Sigmoid colon (tissue), 7 donors: ENCODE measurements at places on chromosomes 5 and 9. TPM values are rescaled to one million over a fixed set of nuclear protein-coding genes. Genes with fewer than 3 reads are reported as not detected.

The IFNA21 gene
- polyA plus RNA-seq = not detected

The PCDHA9 gene
- polyA plus RNA-seq = 0.01 TPM

The MAP1B gene
- polyA plus RNA-seq = 1.2 TPM

DNA sequence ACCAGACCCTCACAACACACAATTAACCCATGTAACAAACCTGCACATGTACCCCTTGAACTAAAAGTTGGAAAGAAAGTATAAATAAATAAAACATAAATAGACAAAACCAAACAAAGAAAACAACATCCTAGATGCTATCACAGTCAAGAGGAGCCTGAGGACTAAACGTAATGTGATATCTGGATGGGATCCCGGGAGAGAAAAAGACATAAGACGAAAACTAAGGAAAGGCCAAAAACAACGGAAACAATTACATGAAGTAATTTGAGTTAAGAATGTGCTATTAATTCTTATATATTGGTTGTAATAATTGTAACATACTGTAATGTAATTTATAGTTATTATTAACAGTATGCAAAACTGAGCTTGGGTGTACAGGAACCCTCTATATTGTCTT is 793.9 kb downstream of the SEMA5A start:
- no peak overlapping the region for H3K27ac ChIP-seq
- no peaks in the 10 kb centered on the region for H3K4me1 ChIP-seq
- no peak overlapping the region for H3K4me3 ChIP-seq
- no peaks in the 10 kb centered on the region for H3K36me3 ChIP-seq

GRCh38 chr5:6708814-6709213 is 4.4 kb upstream of the TENT4A start:
- no peak overlapping the region for H3K27ac ChIP-seq
- no peak for DNase-seq
- H3K4me1 ChIP-seq = peaks cover 38% of the 10 kb centered on the region
- H3K36me3 ChIP-seq = no peaks in the 10 kb centered on the region

DNA sequence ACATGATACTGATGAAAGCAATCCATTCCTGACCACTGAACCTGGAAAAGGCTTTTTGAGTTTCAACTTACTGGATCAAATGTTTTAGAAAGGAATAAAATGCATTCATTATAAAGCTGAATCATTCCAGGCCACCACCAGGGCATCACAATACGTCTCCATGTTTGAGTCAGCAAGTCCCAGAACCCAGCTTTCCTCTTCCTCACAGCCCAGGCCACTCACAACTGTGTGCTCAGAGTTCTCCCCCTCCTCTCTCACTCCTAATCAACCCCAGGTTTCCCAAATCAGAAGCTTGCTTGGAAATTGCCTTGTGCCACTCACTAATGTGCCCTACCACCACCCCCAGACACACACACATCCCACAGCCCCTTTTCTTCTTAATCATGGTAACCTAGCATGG is 91.7 kb downstream of the GNA14 start:
- no peak overlapping the region for H3K27ac ChIP-seq
- no peak for DNase-seq
- H3K27me3 ChIP-seq = no peaks in the 10 kb centered on the region
- no peaks in the 10 kb centered on the region for H3K36me3 ChIP-seq
- no peak overlapping the region for H3K4me3 ChIP-seq

DNA sequence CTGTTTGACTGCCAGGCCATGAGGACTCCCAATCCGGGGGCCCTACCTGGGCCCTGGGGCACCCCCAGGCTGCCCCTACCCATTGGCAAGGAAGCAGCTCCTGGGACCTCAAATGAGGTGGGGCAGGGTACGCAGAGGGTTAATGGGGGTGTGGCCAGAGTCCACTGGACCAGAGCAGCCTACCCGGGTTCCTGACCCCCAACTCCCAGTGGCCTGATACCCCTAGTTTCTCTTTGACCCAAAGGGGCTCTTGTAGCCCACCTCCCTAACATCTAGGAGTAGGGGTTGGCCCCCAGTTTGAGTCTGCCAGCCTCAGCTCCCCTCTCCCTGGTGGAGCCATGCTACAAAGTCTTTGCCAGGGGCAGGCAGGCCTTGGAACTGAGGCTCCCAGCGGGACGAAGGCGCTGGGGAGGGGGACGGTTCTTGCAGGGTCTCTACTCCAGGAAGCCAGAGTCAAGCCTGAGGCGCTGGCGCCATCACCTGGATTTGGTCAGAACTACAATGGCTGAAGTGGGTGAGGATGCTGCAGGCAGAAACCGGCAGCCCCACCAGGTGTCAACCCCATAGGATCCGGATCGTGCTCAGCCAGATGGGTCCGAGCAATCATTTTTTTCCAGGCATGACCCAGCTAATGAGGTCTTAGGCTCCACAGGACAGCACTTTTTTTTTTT is 8.4 kb upstream of the CERCAM start:
- H3K27ac ChIP-seq = no peak overlapping the region
- DNase-seq = no peak
- no peak overlapping the region for H3K4me3 ChIP-seq
- peaks cover 42% of the 10 kb centered on the region for H3K27me3 ChIP-seq
- H3K4me1 ChIP-seq = no peaks in the 10 kb centered on the region

DNA sequence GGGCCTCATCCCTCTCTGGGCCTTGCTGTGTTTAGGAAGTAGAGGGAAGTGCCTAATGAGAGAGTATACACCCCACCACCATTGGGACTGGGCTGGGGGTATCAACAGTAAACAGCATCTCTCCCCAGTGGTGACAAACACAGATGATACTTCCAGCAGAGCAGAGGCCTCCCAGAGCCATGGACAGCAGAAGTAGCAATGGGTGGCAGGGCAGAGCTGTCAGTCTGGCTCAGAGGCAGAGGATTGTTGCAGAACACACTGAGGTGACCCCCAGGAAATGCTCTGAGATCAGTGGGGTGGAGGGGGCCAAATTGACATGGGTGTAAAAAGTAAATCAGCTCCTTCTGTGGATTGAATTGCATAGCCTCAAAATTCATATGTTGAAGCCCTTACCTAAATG is 12.1 kb upstream of the P4HA2 start:
- no peaks in the 10 kb centered on the region for H3K4me1 ChIP-seq
- H3K27me3 ChIP-seq = no peaks in the 10 kb centered on the region
- peak; percentile 44 for DNase-seq
- no peaks in the 10 kb centered on the region for H3K36me3 ChIP-seq
- H3K27ac ChIP-seq = no peak overlapping the region

- no peaks in the 10 kb centered on the region for H3K36me3 ChIP-seq
- H3K27me3 ChIP-seq = no peaks in the 10 kb centered on the region
- no peak overlapping the region for H3K4me3 ChIP-seq
- no peaks in the 10 kb centered on the region for H3K4me1 ChIP-seq
Measured at GRCh38 chr9:108634672-108635462, 220.9 kb downstream of the ACTL7B start.

DNA sequence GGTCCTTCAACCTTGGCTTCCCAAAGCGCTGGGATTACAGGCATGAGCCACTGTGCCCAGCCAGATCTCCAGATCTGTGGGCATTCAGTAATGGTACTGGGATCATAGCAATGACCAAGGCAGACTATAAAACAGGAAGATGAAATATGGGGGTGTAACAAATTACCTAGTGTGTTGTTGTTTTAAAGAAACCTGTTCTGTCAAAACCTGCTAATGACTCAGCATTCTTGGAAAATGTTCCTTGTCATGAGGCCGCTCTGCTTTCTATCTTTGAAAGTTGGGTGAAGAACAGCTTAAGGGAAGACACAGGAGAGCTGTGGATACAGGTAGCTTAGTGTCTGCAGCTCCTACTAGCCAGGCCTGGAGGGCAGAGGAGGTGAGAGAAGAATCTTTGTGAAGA is 19.4 kb downstream of the TARS1 start:
- no peak for DNase-seq
- no peak overlapping the region for H3K4me3 ChIP-seq
- peaks cover 53% of the 10 kb centered on the region for H3K36me3 ChIP-seq
- no peaks in the 10 kb centered on the region for H3K4me1 ChIP-seq

DNA sequence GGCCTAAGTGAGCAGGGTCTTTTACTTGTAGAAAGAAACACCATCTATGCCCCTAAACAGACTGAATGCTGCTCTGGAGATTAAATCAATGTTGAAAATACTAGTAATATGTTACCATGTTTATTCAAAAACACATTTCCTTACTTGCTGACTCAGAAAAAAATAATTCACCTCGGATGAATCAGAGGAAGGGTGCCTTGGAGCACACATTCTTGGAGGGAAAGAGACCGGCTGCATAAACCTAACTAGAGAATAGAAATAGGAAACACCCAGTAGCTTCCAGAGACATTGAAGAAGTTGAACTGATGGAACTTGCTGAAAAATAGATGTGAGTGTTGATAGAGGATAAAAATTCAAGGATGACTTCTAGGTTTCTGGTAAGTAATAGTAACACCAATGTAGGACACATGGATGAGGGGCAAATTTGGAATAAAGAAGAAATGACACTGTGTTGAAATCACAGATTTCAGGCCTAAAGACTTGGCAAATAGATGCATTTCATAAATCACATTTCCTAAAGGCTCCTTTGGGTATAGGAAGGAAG is 76.9 kb upstream of the MINAR2 start:
- no peaks in the 10 kb centered on the region for H3K27me3 ChIP-seq
- H3K4me1 ChIP-seq = no peaks in the 10 kb centered on the region
- no peak for DNase-seq
- H3K36me3 ChIP-seq = no peaks in the 10 kb centered on the region
- H3K4me3 ChIP-seq = no peak overlapping the region

- peaks cover 45% of the 10 kb centered on the region for H3K4me1 ChIP-seq
- H3K36me3 ChIP-seq = no peaks in the 10 kb centered on the region
- no peak overlapping the region for H3K4me3 ChIP-seq
- peak overlapping the region; percentile 67 for H3K27ac ChIP-seq
- DNase-seq = no peak
- no peaks in the 10 kb centered on the region for H3K27me3 ChIP-seq
Measured at GRCh38 chr9:72983512-72984225, 30.8 kb upstream of the ALDH1A1 start.
